GM23338 (cell line): ENCODE measurements at places on chromosomes 7 and 10.

DNA sequence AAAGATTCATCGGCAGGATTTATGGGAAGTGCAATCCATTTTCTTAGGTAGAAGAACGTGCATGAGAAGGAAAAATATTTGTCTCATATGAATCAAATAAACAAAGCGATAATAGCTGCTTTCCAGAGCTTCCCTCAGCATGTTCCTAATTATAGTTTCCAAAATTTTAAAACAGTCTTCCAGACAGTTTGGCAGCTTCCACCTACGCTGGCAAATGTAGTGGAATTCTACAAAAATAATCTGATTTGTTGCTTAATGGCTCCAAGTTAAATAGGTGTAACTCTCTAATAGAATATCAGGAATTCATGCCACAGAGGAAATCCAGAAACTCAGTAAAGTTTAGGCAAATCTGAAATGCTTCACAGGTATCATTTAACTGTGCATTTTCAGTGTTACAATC, 23.3 kb upstream of the AGBL3 start:
- no peak for DNase-seq

- DNase-seq: peak; percentile 83
Observed at GRCh38 chr10:35640951-35641675, 983 bp downstream of the FZD8 start.

GRCh38 chr7:26167303-26167934, 15.4 kb downstream of the NFE2L3 start:
- DNase-seq: no peak

- no peak for DNase-seq
Observed at GRCh38 chr7:1033546-1034145, 10.7 kb upstream of the GPR146 start.

DNA sequence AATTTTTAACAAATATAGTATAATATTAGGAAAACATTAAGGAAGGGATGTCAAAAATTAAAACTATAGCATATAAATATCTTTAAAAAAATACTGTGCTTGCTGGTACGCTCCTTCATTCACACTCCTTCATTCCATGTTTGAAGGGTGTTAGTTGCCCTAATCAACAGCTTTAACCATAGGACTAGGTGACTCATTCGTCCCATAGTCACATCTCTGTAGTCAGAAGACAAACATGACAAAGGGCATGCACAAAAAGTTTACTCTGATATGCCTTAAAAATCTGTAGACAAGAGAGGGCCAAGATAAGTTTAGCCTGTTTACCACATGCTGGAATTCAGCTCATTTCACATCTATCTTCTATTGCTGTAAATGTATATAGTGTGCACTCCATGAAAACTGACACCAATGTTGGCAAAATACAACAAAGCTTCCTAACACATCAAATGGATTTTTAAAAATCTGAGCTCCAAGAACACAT, 646 bp downstream of the FAM13C start:
- no peak for DNase-seq

GRCh38 chr7:43758822-43759683, 573 bp downstream of the BLVRA start:
- DNase-seq: peak; percentile 71
